ENCODE measurements at places on chromosomes 6 and 20.

DNA sequence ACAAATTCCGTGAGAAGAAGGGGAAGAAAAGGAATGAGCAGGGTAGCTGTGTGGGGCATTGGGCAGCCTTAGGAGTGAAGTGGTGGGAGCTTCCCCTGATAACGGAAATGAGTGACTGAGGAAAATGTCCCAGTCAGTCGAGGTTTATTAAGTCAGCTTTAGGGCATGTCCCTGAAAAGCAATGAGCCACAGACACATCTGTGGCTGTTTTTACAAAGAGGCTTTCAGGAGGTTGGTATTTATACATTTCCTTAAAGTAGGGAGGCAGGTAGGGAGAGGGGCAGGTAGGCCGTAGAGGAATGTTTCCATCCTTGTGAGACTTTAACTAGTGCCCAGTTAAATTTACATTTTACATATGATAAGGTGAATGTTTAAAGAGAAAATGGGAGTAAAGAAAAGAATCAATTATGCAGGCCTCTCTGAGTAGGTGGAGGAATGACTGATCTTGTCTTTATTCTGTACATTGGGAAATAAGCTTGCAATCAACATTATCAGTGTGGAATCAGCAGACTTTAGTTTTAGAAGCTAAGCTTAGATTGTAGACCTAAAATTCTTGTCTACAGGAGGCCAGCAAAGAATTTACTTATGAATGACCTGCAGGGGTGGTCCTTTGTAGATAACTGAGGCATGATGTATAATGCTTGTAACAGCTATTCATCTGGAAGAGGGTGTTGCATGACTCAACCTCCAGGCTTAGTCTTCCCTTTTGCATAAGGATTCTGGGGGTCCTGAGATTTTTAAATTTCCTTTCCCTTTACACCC, 18.5 kb downstream of the SLC22A2 start:
- DNase-seq = no peak

DNA sequence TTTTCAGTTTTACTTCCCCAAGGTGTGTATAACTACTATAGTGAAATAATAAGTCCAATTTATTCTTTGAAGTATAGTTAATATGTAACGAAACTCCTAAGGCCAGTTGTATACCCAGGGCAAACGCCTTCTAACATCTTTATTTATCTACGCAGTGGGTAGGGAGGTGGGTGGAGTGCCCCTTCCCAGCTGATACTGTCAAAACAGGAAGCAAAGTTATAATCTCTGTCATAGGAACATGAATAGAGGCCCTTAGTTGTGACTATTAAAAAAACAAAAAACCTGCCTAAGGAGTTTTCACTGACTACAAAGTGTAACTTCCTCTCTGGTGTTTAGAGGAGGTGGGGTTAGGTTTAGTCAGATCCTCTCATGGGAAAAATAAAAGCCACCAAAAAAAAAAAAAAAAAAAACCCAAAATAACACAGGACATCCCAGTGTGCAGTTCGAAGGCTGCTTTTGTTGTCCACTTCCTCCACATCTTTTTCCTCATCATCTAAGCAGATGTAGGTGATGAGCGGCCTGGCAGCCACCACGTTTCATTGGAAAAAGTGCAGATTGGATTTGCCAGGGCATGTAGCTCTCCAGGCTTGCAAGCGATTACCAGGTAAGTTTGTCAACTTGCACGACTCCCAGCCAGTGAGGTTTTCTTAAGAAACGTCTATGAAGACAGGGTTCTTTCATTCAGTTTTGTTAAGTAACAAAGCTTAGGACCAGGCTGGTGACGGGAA, 58.7 kb downstream of the UTRN start:
- no peak for DNase-seq

GRCh38 chr20:43976547-43976946, 61.9 kb downstream of the TOX2 start:
- DNase-seq = no peak

GRCh38 chr6:18323935-18324705, 59.8 kb upstream of the DEK start:
- DNase-seq = peak; percentile 64

DNA sequence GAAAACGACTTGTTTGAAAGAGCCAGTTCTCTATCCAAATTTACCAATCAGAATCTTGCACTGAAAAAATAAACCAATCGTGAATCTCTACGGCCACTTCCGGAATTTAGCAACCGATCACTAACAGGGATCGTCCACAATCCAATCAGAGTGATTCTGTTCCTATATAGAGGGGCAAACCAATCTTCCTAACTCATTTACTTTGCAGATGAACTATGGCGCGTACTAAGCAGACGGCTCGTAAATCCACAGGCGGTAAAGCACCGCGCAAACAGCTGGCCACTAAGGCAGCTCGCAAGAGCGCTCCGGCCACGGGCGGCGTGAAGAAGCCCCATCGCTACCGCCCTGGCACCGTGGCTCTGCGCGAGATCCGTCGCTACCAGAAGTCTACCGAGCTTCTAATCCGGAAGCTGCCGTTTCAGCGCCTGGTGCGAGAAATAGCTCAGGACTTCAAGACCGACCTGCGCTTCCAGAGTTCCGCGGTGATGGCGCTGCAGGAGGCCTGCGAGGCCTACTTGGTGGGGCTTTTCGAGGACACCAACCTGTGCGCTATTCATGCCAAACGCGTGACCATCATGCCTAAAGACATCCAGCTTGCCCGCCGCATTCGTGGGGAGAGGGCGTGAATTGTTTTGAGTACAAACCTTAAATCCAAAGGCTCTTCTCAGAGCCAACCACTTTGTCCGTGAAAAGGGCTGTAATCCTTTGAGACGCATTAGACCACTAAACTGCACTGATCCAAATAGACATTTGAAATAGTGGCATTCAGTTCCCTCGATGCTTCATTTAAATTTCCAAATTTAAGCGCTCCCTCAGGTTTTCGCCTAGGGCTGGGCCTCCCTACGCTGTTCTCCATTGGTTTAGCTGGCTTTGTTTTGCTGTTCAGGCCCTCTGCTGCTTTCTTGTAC, 138.0 kb downstream of the HFE start:
- DNase-seq = peak; percentile 97

DNA sequence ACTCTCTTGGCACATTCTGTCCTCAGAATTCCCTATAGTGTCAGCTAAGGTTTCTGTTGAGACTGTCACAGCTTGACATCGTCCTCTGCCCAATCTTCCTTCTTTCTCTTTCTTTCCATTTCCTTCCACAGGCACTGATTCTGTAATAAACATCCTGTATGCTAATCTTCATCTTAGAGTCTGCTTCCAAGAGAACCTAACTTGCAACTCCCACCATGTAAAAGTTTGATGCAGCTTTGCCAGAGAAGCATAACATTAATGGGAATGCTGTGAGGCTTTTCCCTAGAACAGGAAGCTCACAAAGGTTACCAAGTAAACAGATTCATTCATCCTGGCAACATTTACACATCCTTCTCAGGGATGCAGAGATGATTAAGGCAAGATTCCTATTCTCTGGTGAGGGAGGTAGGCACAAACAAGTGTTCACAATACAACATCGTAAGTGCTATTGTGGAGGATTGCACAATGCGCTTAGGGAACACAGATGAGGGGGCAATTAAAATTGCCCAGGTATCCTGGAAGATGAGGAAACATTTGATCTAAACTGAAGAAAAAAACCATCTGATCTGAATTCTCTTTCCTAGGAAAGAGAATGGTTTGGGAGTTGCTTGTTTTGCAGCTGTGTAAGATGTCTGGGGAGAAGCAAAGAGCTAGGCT, 74.7 kb downstream of the GRM1 start:
- no peak for DNase-seq

DNA sequence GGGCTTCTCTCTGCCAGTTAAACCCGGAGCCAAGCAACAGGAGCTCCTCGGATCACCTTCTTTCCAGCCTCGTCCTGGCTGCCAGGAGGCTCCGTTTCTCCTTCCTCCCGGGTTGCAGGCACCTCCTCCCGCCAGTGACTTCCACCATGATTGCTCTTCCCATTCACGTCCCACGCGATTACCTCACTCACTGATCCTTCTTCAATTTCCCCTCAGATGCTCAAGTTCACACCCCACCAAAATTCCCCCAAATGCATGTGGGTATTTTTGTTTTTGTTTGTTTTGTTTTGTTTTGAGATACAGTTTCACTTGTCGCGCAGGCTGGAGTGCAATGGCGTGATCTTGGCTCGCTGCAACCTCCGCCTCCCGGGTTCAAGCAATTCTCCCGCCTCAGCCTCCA, 25.1 kb downstream of the KCNQ2 start:
- no peak for DNase-seq

DNA sequence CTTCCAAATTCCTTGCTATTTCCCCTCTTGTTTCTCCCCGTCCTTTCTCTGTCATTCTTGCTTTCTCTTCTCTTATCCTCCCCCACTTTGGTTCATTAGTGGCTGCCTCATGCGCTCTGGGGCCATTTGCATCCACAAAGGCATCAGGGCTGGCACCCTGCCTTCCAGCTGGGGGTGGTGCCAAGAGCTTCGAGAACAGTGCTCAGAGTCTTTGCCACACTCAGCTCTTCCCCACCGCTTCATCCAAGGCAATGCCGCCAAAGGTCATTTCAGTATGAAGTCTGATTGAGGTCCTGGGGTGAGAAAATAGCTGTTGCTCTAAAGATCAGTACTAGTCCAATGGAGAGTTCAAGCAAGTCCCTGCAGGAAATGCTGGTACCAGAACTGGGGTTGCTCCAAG, 22.7 kb downstream of the OLIG3 start:
- no peak for DNase-seq

DNA sequence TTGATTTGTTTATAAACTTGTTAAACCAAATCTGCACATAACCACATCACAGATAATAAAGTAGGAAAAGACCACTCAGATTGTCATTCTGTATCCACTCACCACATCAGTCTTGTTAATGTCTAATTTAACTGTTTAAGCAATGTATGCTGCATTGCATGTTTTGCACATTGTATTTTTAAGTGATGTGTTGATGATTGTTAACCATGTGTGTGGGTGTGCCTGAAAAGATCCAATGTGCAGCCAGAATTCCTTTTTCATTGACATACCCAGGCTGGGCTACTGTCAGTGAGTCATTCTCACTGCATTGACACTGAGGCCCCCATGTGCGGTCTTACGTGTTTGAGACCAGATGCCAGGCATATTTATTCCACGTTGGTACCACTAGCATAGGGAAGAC, 167.3 kb downstream of the TRMT11 start:
- DNase-seq = peak; percentile 60

DNA sequence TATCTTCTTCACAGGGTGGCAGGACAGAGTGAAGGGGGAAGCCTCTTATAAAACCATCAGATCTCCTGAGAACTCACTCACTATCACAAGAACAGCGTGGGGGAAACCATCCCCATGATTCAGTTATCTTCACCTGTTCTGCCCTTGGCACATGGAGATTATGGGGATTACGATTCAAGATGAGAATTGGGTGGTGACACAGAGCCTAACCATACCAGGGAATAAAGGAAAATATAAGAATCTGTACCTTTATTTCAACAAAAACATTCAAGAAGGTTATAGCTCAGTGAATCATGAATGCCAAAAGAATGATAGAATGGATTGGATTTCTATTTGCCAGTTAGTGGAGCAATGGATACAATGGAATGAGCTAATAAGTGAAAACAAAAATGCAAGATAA, 214.4 kb downstream of the PTPRK start:
- DNase-seq = no peak

DNA sequence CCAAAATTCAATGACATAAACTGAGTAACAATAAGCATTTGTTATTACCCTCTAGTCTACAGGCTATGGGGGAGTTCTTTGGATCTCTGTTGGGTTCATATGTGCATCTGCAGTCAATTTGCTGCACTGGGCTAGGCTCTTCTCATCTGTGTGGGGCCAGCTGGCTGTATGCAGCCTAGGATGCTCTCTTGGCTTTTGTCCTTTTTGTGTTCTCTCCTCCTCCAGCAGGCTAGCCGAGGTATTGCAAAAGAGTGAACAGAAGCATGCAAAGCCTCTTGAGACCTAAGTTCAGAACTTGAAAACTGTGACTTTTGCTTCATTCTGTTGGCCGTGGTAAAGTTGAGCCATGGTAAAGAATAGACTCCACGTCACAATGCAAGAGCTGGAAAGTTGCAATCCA, 62.8 kb upstream of the FOXO3 start:
- peak; percentile 32 for DNase-seq

GRCh38 chr6:21987501-21987957, 309.3 kb downstream of the PRL start:
- peak; percentile 91 for DNase-seq

DNA sequence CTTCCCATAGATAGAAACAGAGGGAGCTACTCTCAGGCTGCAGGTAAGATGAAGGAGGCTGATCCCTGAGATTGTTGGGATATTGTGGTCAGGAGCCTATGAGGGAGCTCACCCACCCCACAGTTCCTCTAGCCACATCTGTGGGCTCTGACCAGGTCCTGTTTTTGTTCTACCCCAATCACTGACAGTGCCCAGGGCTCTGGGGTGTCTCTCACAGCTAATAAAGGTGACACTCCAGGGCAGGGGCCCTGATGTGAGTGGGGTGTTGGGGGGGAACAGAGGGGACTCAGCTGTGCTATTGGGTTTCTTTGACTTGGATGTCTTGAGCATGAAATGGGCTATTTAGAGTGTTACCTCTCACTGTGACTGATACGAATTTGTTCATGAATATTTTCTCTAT, 2.8 kb downstream of the HLA-F start:
- DNase-seq = no peak

DNA sequence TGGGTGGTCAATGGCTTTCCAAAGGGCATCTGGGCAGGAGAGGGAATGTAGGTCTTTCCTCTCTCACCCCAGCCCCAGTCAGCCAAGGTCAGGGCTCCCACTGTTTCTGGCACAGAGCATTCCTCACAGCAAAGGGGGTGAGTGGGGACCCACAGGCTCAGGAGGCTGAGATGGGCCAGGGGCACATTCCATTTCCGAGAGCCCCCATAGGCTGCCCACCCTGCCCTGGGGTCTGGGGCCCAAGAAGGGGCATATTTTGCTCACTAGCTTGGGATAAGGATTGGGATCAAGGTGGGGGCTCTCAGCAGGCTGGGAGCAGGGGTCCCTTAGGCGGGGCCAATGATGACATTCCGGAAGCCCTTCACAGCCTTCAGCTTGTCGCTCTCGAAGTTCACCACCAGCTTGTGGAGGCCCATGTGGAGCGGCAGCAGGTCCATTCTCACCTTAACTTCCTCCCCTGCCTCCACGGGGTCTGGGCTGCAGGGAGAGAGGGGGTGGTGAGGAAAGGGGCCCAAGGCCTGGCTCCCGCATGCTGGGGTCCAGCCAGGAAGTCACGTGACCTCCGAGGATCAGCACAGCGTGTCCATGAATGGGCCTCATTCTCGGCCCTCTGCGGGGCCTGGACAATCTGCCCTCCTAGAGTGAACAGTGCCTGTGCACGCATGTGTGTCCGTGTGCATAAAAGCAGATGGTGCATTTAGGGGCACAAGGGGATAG, 35.0 kb downstream of the TGM2 start:
- no peak for DNase-seq
